ENCODE measurements at places on chromosomes 12 and 14. TPM values are rescaled to one million over a fixed set of nuclear protein-coding genes. Genes with fewer than 3 reads are reported as not detected.

- DNase-seq, result no peak
- no peak overlapping the region for H3K27ac ChIP-seq
- no peak overlapping the region for H3K4me3 ChIP-seq
- no peaks in the 10 kb centered on the region for H3K27me3 ChIP-seq
- H3K36me3 ChIP-seq, result peaks cover 32% of the 10 kb centered on the region
- H3K4me1 ChIP-seq, result no peaks in the 10 kb centered on the region
These were observed 32.3 kb downstream of the GIT2 start for GRCh38 chr12:109963743-109964429.

DNA sequence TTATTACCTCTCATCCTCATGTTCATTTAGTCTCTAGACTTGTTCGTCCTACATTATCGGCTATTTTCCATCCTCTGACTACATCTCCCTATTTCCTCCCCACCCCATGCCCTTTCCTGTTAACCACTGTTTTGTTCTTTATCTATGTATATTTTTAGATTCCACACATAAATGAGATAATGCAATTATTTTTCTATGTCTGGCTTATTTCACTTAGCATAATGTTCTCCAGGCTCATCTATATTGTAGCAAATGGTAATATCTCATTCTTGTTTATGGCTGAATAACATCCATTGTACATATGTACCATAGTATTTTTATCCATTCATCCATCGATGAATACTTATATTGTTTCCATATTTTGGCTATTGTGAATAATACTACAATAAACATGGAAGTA, 84.6 kb upstream of the PTPRR start:
- H3K27me3 ChIP-seq, result no peaks in the 10 kb centered on the region
- H3K4me1 ChIP-seq, result no peaks in the 10 kb centered on the region
- no peak overlapping the region for H3K27ac ChIP-seq
- no peak for DNase-seq

Gene TMEM179
- 0.58 TPM for total RNA-seq

- no peaks in the 10 kb centered on the region for H3K27me3 ChIP-seq
- H3K4me3 ChIP-seq, result no peak overlapping the region
- H3K27ac ChIP-seq, result no peak overlapping the region
- no peaks in the 10 kb centered on the region for H3K36me3 ChIP-seq
These were observed 23.1 kb downstream of the ASB2 start for GRCh38 chr14:93953263-93953662.

Gene ASPG
- not detected for total RNA-seq

DNA sequence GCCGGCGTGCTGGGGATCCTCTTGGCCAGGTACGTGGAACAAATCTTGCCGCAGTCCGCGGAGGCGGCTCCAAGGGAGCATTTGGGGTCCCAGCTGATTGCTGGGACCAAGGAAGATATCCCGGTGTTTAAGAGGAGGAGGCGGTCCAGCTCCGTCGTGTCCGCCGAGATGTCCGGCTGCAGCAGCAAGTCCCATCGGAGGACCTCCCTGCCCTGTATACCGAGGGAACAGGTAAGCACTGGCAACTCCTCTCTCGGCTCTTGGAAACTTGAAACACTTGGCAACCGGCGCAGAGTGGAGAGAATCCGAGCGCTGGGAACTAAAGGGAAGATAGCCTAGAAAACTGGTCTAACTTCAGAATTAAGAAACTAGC, 1.7 kb downstream of the PDE3A start:
- no peak overlapping the region for H3K27ac ChIP-seq
- peak overlapping the region; percentile 55 for H3K4me3 ChIP-seq
- H3K4me1 ChIP-seq, result peaks cover 4% of the 10 kb centered on the region
- no peak for DNase-seq
- H3K36me3 ChIP-seq, result no peaks in the 10 kb centered on the region

DNA sequence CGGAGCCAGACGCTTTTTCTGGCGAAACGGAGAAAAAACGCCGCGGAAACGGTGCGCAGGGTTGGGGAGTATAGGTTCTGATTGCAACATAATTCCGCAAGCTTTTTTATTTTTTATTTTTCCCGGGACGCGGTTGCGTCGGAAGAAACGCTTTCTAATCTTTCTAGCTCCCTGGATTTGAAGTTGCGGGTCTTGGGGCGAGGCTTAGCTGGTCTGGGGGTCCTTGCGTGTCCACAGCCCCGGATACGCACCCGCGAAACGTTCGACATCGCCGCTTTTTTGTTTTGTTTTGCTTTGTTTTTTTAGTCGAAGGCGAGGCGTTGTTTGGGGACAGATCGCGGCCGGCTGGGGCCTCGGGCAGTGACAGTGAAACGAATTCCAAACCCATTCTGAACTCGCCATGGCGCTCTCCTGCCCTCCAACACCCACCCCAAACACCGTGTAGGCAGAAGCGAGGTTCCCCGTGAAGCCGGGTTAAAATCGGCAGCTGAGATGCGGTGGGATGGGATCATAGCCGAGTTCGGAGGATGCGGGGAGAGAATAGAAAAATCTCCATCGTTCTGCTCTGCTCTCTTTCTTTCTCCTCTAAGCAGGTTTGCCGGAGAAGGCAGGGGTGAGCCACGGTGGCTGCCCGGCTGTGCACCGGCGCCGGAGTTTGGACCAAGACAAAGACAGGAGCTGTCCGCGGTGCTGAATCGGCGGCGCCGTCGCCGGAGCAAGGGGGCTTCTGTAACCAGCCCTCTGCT, 8.1 kb upstream of the LHX5 start:
- peaks cover 95% of the 10 kb centered on the region for H3K27me3 ChIP-seq
- H3K4me3 ChIP-seq, result no peak overlapping the region
- no peaks in the 10 kb centered on the region for H3K36me3 ChIP-seq
- H3K4me1 ChIP-seq, result no peaks in the 10 kb centered on the region
- H3K27ac ChIP-seq, result no peak overlapping the region

- DNase-seq, result no peak
- H3K4me1 ChIP-seq, result peaks cover 11% of the 10 kb centered on the region
- no peak overlapping the region for H3K27ac ChIP-seq
- no peak overlapping the region for H3K4me3 ChIP-seq
These were observed 6.5 kb upstream of the LGALS3 start for GRCh38 chr14:55122440-55122986.

Gene SCN8A
- 5.5 TPM for total RNA-seq

Gene SPTB
- 0.43 TPM for total RNA-seq

Gene KIF26A
- 11.5 TPM for total RNA-seq

Gene MANSC4
- not detected for total RNA-seq

Gene CRACR2A
- total RNA-seq, result not detected

Gene ANO2
- not detected for total RNA-seq

DNA sequence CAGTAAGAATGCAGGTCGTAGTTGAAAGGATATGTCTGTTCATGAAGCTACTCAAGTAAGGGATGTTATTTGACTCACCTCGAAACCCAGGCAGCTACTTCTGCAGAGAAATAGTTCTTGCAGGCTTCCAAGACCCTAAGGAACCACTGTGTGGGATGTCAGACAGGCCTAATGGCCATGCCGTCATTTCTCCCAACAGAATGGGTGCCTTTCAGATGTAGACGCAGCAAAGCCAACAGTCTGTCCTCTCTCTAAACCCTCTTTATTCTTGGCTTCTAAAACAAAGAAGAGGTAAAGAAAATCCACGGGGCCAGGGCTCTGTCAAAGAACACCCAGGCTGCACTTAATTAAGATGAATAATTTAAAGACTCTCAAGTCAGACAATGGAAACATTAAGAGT, 19.0 kb upstream of the ACTN1 start:
- H3K4me1 ChIP-seq, result no peaks in the 10 kb centered on the region
- no peaks in the 10 kb centered on the region for H3K36me3 ChIP-seq
- H3K27ac ChIP-seq, result no peak overlapping the region
- no peak overlapping the region for H3K4me3 ChIP-seq
- H3K27me3 ChIP-seq, result no peaks in the 10 kb centered on the region

Gene TAS2R13
- total RNA-seq, result 1.5 TPM

Gene POTEG
- total RNA-seq, result not detected

DNA sequence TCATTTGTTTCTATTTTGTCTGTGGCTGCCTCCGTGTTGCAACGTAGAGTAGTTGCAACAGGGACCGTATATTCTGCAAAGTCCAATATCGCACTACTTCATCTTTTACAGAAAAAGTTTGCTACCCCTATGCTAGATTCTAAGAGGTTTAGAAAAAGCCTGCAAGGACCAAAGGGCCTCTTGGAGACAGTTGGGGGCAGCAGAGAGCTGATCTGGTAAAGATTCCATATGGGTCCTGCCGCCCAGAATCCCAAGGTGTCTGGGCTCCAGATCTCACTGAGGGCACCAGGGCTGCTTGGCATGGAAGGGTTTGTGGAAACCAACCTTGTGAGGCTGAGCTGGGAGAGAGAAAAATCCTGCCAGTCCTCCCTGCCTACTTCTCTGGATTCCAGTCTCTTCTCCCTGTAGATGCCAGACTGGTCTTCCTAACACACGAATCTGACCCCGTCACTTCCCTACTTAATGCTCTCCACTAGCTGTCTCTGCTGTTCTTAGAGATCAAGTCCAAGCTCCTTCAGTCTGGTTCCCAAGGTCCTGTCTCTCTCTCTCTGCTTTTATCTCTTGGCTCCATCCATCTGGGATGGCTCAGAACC, 74.6 kb downstream of the GLRX5 start:
- no peaks in the 10 kb centered on the region for H3K36me3 ChIP-seq

Gene KCNJ8
- not detected for total RNA-seq

DNA sequence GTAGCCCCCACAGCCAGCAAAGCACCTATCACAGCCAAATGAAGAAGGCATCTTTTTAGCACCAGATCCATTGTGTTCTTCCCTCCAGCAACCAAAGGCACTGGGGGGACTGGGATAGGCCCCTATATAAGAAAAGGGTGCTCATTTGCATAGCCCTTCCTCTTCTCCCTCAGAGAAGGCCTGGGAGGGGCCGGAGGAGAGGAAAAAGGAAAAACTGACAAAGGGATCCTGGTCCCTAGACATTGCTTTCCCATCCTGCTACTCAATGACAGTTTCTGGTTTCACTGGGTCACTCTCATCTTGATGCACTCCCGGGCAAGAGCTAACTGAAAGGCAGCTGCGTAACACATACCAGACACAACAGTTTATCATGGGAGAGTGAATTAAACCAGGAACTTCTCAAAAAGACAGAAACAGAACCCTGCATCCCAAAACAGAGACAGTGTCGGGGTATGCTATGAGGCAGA, at the start of gene PMEL:
Gene PMEL, minus strand, starts transcription at position 102 of the 467 bp plus-strand sequence. Its CDS starts 31 bp downstream, at position 71.
- H3K4me3 ChIP-seq, result peak within 1 kb of the TSS; percentile 73
- peaks cover 18% of the 10 kb centered on the region for H3K36me3 ChIP-seq
- peak within 1 kb of the TSS; percentile 87 for H3K27ac ChIP-seq
- no peak for DNase-seq
- peaks cover 21% of the 10 kb centered on the region for H3K4me1 ChIP-seq
- H3K27me3 ChIP-seq, result no peaks in the 10 kb centered on the region

Gene PTCSC3
- total RNA-seq, result not detected

DNA sequence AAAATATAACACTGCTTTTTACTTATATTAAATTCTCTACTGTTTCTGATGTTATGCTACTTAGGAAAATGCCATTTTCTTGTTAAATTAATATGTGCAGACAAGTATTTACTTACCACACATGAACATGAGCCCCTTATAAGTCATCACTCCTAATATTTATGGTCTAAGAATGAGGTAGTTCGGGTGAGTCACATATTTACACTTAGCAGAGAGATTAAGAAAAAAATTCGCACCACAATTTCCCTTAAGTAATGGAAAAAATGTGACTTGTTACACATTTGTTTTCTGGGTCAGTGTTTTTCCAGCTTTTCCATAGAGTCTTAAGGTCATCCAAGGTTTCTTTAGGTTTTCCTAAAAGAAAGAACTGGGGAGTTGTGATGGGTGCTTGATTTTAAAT, 68.3 kb downstream of the RERG start:
- H3K27me3 ChIP-seq, result no peaks in the 10 kb centered on the region
- H3K36me3 ChIP-seq, result no peaks in the 10 kb centered on the region
- peaks cover 15% of the 10 kb centered on the region for H3K4me1 ChIP-seq
- peak; percentile 22 for DNase-seq
- H3K4me3 ChIP-seq, result no peak overlapping the region

GRCh38 chr12:60930151-60930550, 1330.1 kb upstream of the USP15 start:
- H3K4me1 ChIP-seq, result no peaks in the 10 kb centered on the region
- no peak overlapping the region for H3K4me3 ChIP-seq
- DNase-seq, result no peak
- H3K27me3 ChIP-seq, result no peaks in the 10 kb centered on the region
- H3K36me3 ChIP-seq, result no peaks in the 10 kb centered on the region
- H3K27ac ChIP-seq, result no peak overlapping the region

DNA sequence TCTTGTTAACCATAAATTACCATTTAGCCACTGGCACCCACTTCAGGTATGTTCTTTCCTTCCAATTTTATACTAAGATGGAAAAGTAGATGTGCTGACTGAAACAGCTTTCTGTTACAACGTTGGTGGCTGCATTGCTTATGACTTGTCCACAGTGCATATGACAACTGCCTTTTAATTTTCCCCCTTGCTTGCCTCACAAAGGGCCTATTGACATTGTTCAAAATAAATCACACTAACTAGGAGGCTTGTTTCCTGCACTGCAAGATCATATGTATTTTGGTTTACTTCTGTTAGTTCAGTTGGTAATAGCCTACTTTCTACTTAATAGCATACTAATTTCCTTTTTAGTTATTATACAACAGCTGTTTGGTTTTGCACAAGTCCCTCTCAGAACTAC, 55.4 kb downstream of the SCAF11 start:
- peaks cover 26% of the 10 kb centered on the region for H3K36me3 ChIP-seq
- H3K4me1 ChIP-seq, result peaks cover 21% of the 10 kb centered on the region
- H3K27me3 ChIP-seq, result no peaks in the 10 kb centered on the region
- H3K4me3 ChIP-seq, result no peak overlapping the region
- no peak overlapping the region for H3K27ac ChIP-seq
- DNase-seq, result no peak

- H3K27me3 ChIP-seq, result no peaks in the 10 kb centered on the region
- no peaks in the 10 kb centered on the region for H3K36me3 ChIP-seq
- DNase-seq, result no peak
- H3K27ac ChIP-seq, result no peak overlapping the region
- peaks cover 8% of the 10 kb centered on the region for H3K4me1 ChIP-seq
- H3K4me3 ChIP-seq, result no peak overlapping the region
These were observed 128.4 kb upstream of the NCOR2 start for GRCh38 chr12:124695861-124696260.

Gene NACA
- 908 TPM for total RNA-seq

DNA sequence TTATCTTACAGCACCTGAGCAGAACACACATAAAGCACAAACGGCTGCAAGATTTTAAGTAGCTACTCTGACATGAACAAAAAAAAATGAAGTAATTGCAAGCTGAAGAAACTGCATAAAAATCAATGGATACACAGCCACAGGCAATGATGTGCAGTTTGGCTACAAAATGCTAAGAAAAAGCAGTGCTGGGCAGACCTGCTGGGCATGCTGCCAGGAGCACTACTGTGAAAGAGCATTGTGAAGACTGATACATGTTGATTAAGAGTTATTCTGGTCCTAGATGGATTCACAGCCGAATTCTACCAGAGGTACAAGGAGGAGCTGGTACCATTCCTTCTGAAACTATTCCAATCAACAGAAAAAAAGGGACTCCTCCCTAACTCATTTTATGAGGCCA, 20.1 kb upstream of the RTN1 start:
- H3K4me3 ChIP-seq, result no peak overlapping the region
- peak; percentile 19 for DNase-seq
- H3K27me3 ChIP-seq, result peaks cover 10% of the 10 kb centered on the region
- H3K4me1 ChIP-seq, result no peaks in the 10 kb centered on the region
- no peaks in the 10 kb centered on the region for H3K36me3 ChIP-seq
